Activated T-cell treated with anti-CD3 and anti-CD28 coated beads, Interleukin-2, amount 50 U/mL, for 4 hours (primary cell): ENCODE measurements at places on chromosomes 2 and 18. TPM values are rescaled to one million over a fixed set of nuclear protein-coding genes. Genes with fewer than 3 reads are reported as not detected.

Gene SERPINB3
- not detected for total RNA-seq

Gene PREB
- 98.0 TPM for total RNA-seq

Gene UGT1A6
- not detected for total RNA-seq

Gene IHH
- not detected for total RNA-seq

Gene HAAO
- total RNA-seq = 0.24 TPM

Gene GAD1
- total RNA-seq = 2.5 TPM

Gene SERPINB2
- 0.78 TPM for total RNA-seq
